Activated naive CD8-positive, alpha-beta T cell treated with anti-CD3 and anti-CD28 coated beads, Interleukin-2, amount 10 ng/mL, durations not matched to agents 7 days and 5 days (primary cell): ENCODE measurements at places on chromosomes 4 and X. TPM values are rescaled to one million over a fixed set of nuclear protein-coding genes. Genes with fewer than 3 reads are reported as not detected.

DNA sequence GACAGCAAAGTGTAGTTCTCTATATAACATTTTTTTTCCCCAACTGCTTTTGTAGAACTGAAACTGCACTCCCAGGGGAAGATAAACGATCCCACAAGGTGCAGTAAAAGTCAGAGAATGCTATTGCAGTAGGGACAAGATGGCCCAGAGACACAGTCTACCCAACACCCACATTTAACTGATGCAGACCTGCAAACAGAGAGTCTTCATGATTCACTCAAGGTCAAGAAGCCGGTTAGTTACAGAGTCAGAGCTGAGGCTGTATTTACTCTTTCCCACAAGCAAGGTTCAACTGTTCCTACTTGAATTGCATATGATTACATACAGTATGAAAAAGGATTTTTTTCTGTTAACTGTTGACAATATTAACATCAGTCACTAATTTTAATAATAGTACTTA lies 654.6 kb downstream of the IL1RAPL1 start:
- no peaks in the 10 kb centered on the region for H3K36me3 ChIP-seq
- no peak overlapping the region for H3K27ac ChIP-seq
- H3K4me1 ChIP-seq, result no peaks in the 10 kb centered on the region
- DNase-seq, result no peak
- H3K4me3 ChIP-seq, result no peak overlapping the region
- no peaks in the 10 kb centered on the region for H3K27me3 ChIP-seq

- no peaks in the 10 kb centered on the region for H3K27me3 ChIP-seq
- H3K27ac ChIP-seq, result no peak overlapping the region
- H3K36me3 ChIP-seq, result no peaks in the 10 kb centered on the region
- no peak overlapping the region for H3K4me3 ChIP-seq
Observed at GRCh38 chr4:107068116-107068515, 32.0 kb upstream of the DKK2 start.

DNA sequence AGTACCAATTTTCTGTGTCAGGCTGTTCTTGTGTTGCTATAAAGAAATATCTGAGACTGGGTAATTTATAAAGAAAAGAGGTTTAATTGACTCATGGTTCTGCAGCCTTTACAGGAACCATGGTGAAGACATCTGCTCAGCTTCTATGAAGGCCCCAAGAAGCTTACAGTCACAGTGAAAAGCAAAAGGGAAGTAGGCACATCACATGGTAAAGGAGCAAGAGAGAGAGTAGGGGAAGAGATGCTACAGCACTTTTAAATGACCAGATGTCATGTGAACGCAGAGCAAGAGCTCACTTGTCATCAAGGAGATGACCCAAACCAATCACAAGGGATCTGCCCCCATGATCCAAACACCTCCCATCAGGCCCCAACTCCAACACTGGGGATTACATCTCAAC lies 174.3 kb downstream of the ATP10D start:
- no peaks in the 10 kb centered on the region for H3K36me3 ChIP-seq
- no peak for DNase-seq
- H3K27me3 ChIP-seq, result peaks cover 9% of the 10 kb centered on the region
- H3K4me1 ChIP-seq, result peaks cover 2% of the 10 kb centered on the region
- H3K4me3 ChIP-seq, result no peak overlapping the region

GRCh38 chr4:183876268-183876934 lies 28.7 kb upstream of the STOX2 start:
- H3K4me1 ChIP-seq, result no peaks in the 10 kb centered on the region
- H3K27me3 ChIP-seq, result peaks cover 14% of the 10 kb centered on the region
- no peaks in the 10 kb centered on the region for H3K36me3 ChIP-seq
- no peak for DNase-seq
- H3K27ac ChIP-seq, result no peak overlapping the region

DNA sequence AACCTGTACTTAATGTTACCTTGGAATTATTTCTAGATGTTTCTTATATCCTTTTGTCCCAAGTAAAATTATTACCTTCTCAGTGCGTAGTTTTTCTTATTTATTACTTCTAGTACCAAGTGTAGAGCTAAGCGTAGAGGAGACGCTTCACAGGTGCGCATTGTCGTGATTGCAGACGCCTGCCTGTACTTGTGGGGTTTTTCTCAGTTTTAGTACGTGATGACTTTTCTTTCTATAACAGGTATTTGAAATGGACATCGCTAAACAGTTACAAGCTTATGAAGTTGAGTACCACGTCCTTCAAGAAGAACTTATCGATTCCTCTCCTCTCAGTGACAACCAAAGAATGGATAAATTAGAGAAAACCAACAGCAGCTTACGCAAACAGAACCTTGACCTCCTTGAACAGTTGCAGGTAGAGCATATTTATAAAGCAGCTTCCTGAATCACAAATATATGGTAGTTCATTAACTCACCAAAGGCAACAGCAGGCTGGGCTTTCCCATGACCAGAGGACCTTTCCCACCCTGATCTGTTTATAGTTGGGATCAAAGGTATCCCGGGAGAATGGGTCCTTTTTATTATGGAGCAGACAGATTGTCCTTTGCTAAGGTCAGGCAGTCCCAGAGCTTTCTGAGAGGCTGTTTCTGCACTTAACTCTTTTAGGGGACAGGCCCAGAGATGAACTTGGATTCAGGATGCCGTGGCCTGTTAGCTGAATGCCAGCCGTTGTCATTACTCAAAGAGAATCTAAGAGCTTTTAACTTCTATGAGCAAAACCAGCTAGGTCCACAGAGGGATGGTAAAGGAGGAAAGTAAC lies 172.9 kb downstream of the PTTG2 start:
- H3K4me3 ChIP-seq, result no peak overlapping the region
- H3K27me3 ChIP-seq, result no peaks in the 10 kb centered on the region
- peaks cover 56% of the 10 kb centered on the region for H3K36me3 ChIP-seq
- no peak overlapping the region for H3K27ac ChIP-seq
- no peak for DNase-seq

- DNase-seq, result no peak
- peaks cover 10% of the 10 kb centered on the region for H3K36me3 ChIP-seq
- H3K27me3 ChIP-seq, result no peaks in the 10 kb centered on the region
- peaks cover 18% of the 10 kb centered on the region for H3K4me1 ChIP-seq
- no peak overlapping the region for H3K4me3 ChIP-seq
Observed at GRCh38 chr4:98692411-98692810, 34.0 kb upstream of the TSPAN5 start.

DNA sequence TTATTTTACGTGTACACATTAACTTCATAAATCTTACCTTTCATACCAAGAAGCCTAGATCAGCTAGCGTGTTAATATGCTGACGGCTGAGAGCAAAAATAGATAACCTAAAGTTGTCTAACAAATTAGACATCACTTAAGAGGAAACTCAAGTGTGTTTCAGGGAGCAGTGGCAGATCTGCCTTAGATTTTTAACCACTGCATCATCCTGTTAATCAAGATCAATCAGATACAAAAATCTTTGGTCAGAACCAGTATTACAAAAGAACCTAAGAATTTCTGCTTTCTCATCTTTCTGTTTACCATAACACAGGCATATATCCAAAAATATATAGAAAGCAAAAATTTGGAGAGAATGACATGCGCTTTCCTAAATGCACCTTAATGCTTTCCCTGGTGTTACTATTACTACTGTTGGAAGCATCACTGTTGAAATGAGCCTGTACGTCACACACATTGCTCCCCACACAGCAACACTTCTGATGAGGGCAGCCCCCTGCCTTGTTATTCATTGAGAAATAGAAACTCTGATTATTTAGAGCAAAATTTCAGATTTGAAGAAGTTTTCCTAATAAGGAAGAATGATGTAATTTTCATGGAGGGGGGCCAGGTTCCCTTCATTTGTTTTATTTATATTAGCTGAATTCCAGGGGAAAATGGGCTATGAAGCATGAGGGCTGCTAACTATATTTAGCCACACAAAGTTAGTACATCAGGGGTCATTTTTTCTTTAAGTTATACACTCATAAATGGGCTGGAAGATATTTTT lies 152.3 kb downstream of the CBR4 start:
- no peaks in the 10 kb centered on the region for H3K36me3 ChIP-seq
- H3K27me3 ChIP-seq, result peaks cover 10% of the 10 kb centered on the region
- peaks cover 16% of the 10 kb centered on the region for H3K4me1 ChIP-seq
- no peak overlapping the region for H3K27ac ChIP-seq
- no peak overlapping the region for H3K4me3 ChIP-seq
- no peak for DNase-seq

- H3K27me3 ChIP-seq, result no peaks in the 10 kb centered on the region
- H3K4me1 ChIP-seq, result no peaks in the 10 kb centered on the region
- H3K27ac ChIP-seq, result no peak overlapping the region
- H3K36me3 ChIP-seq, result peaks cover 8% of the 10 kb centered on the region
- no peak overlapping the region for H3K4me3 ChIP-seq
Observed at GRCh38 chr4:38387819-38388218, 276.2 kb upstream of the KLF3 start.

GRCh38 chrX:7272346-7272745 lies 124.4 kb upstream of the PUDP start:
- no peaks in the 10 kb centered on the region for H3K36me3 ChIP-seq
- no peak overlapping the region for H3K27ac ChIP-seq
- H3K27me3 ChIP-seq, result peaks cover 2% of the 10 kb centered on the region

- peaks cover 6% of the 10 kb centered on the region for H3K36me3 ChIP-seq
- H3K4me3 ChIP-seq, result no peak overlapping the region
- no peak for DNase-seq
- no peaks in the 10 kb centered on the region for H3K4me1 ChIP-seq
- H3K27ac ChIP-seq, result no peak overlapping the region
- H3K27me3 ChIP-seq, result no peaks in the 10 kb centered on the region
Observed at GRCh38 chrX:151419782-151420181, 22.8 kb downstream of the VMA21 start.

DNA sequence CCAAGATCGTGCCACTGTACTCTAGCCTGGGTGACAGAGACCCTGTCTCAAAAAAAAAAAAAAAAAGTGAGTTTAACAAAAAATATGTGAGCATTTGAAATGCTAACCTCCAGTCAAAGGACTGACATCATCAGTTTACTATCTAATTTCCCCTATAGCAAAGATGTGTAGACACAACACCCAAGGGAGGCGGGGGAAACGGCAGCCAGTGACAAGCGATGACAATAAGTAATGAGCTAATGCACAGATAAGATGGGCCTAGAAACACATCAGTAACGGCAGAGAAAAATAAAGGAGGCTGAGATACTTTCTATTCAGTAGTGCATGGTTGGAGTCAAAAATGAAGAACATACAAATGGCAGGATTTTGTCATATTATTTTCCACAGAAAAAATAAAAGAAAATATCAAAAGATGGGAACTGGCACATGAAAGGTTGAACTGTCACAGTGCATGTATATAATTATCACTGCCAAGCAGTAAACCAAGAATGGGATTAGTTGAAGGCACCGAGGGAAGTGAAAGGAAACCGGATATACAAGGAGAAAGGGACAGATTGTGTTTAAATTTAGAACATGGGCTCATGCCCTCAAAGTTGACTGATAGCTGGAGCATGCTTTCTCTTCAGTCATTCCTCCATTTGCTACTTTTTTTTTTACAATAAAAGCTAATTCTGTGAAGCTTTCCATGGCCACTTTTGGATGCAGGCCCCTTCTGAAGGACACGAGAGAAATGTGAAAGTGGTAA lies 41.8 kb downstream of the IGFBP7 start:
- H3K27ac ChIP-seq, result no peak overlapping the region
- no peaks in the 10 kb centered on the region for H3K36me3 ChIP-seq
- no peak for DNase-seq
- H3K27me3 ChIP-seq, result no peaks in the 10 kb centered on the region

The SYP gene
- total RNA-seq, result 2.6 TPM

The PALLD gene
- total RNA-seq, result 2.0 TPM

The TMPRSS11D gene
- total RNA-seq, result not detected

The UXT gene
- total RNA-seq, result 152 TPM

The ZMAT1 gene
- 12.9 TPM for total RNA-seq

The ZNF595 gene
- total RNA-seq, result 16.0 TPM

The CD99L2 gene
- 19.6 TPM for total RNA-seq

The MAGEA2B gene
- not detected for total RNA-seq

The NHSL2 gene
- 1.6 TPM for total RNA-seq

The DCHS2 gene
- 0.19 TPM for total RNA-seq

The EGFL6 gene
- 18.1 TPM for total RNA-seq

The CTAG1A gene
- total RNA-seq, result not detected

The UGT2A1 gene
- total RNA-seq, result not detected

The OTC gene
- total RNA-seq, result not detected

The DDIT4L gene
- not detected for total RNA-seq
